NCI-H226 (cell line): ENCODE measurements at places on chromosomes 13 and 19.

DNA sequence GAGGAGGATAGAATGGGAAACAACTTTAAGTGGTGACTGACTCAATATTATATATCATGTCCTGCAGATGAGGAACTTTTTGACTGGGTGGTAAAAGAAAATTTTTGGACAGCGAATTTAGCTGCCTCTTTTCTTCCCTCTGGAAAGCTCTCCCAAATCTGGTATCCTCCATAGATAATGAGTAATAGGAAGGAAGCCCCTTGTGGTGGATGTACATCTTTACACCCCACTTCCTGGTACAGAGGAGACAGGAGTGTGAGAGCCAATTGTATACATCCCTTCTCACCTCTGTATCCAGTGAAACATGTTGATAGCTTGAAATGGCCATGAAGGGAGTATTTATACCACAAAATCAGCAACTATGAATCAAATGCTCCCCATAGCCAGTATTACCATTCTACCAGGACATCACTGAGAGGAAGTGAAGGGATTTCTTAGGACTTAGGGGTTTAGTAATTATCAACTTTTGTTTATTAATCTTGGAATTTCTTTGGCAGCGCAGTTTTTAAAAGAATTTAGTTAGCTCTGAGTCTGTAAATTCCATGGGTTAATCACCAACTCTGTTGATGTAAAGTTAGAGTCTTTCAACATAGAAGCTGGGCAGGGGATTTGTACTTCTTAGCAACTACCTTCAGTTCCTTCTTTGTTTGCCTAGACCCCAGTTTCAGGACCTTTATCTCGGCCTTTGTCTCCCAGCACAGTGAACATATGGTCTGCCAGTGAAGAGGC, 17.0 kb upstream of the TDRD3 start:
- no peak for DNase-seq

- peak; percentile 42 for DNase-seq
Observed at GRCh38 chr13:49810567-49811526, 18.4 kb upstream of the KPNA3 start.

DNA sequence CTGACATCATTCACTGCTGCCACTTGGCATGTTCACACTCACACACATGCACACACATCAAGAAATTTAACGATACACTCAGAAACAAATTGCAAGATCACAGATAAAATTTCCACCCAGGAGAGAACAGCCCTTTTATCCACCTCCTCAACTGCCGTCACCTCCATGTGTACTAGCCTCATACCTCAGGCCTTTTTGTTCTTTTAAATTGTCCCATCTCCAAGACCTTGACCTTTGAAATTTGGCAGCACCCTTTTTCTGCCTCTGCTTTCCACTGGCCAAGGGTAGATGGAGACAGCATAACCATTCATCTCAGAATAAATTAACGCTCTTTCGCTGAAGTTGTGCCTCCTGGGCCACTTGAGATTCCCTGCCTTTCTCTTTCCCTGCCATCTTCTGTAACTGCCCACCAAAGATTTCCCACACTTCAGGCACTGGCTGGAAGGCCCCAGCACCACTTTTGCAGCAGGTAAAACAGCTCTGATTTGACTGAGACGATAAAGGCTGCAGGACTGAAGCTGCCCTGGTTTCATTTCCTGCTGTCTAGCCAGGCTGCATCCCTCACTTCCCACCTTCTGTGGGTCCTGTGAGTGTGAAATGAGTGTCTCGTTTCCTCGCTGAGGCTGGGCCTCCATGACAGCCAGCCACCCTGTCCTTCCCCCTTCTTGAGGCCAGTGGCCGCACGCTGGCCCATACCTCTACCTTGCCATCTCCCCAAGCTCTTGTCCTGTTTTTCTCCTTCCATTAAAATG, 39.3 kb downstream of the MBNL2 start:
- DNase-seq = no peak

GRCh38 chr19:4234862-4235201, 5.5 kb downstream of the EBI3 start:
- DNase-seq = no peak

- DNase-seq = no peak
Observed at GRCh38 chr13:33032037-33032625, 15.9 kb downstream of the KL start.

GRCh38 chr19:47377208-47377701, 28.1 kb downstream of the DHX34 start:
- DNase-seq = no peak

- no peak for DNase-seq
Observed at GRCh38 chr19:21569494-21569865, 64.1 kb downstream of the ZNF429 start.

DNA sequence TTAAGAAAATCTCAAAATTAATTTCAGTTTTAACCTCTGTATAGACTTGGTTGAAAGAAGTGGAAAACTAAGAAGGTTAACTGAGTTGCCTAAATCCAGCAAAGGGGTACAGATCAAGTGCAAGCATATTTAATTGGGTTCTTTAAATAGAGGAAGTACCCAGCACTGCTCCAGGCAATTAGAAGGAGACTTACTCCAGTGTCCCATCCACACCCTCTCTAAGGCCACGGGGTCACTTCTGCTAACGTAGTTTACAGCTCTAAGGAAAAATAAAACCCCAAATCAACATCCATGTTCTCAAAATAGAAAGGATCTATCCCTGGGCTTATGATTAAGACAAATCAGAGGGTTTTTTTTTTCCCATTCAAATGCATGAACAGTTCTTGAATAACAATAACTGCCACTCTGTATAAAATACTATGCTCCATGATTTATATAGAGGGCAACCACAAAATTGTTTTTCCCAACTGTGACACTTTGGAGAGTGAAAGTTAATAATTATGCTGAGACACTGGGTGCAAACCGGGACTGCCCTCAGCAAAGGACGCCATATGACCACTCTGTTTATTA, 4.6 kb downstream of the FRY start:
- no peak for DNase-seq

GRCh38 chr13:98845742-98846141, 93.3 kb upstream of the SLC15A1 start:
- no peak for DNase-seq

- DNase-seq = no peak
Observed at GRCh38 chr13:30799356-30799824, 64.0 kb downstream of the ALOX5AP start.

- DNase-seq = no peak
Observed at GRCh38 chr13:51953347-51954195, 57.7 kb downstream of the ATP7B start.

GRCh38 chr13:43432958-43433357, 353.8 kb downstream of the ENOX1 start:
- no peak for DNase-seq

DNA sequence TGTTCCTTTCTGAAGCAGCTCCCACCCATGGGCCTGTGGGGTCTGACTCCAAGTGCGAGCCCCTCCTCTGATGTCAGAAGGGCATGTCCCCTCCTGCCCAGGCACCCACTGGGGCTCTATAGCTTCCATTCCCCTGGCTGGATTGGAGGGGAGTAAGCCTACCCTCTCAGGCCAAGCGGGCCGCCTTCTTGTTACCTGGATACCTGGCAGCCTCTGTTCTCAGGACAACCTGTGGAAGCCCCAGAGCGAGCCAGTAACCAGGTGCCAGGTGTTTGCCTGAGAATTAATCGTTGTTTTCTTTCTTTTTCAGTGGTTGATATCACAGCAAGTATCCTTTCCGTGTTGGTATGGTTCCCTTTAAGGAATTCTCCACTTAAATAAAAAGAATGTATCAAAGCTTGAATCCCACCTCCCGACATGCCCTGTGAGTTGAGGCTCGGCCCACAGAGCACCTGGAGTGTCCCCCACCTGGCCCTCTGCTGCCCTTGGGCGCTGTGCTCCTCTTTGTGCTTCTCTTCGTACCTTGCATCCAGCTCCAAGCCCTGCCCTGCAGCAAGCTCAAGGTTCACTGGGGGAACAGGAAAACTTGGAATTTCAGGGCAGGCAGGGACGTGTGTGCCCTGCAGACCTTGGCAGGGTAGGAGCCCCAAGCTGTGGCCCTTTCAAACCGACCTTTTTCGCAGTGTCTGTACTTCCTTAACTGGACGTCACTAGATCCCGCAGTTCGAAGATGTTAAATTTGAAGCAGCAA, 15.0 kb downstream of the MAU2 start:
- no peak for DNase-seq

GRCh38 chr19:1278713-1279660, 3.7 kb downstream of the FAM174C start:
- DNase-seq = peak; percentile 0

- no peak for DNase-seq
Observed at GRCh38 chr13:106417467-106418110, 117.9 kb downstream of the EFNB2 start.

DNA sequence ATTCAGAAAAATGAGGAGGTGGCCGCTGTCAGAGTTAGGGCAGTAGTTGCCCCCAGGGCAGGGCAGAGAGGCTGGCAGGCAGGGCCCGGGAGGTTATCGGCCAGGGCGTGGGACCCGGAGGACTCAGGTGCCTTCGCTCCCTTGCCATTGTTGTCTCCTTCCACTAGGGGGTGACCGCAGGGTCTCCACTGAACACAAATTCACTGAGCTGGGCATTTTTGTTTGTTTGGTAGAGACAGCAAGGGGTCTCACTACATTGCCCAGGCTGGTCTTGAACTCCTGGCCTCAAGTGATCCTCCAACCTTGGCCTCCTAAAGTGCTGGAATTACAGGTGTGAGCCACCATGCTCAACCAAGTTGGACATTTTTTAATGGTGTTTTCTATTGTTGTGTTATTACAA, 25.1 kb downstream of the CARS2 start:
- DNase-seq = no peak

DNA sequence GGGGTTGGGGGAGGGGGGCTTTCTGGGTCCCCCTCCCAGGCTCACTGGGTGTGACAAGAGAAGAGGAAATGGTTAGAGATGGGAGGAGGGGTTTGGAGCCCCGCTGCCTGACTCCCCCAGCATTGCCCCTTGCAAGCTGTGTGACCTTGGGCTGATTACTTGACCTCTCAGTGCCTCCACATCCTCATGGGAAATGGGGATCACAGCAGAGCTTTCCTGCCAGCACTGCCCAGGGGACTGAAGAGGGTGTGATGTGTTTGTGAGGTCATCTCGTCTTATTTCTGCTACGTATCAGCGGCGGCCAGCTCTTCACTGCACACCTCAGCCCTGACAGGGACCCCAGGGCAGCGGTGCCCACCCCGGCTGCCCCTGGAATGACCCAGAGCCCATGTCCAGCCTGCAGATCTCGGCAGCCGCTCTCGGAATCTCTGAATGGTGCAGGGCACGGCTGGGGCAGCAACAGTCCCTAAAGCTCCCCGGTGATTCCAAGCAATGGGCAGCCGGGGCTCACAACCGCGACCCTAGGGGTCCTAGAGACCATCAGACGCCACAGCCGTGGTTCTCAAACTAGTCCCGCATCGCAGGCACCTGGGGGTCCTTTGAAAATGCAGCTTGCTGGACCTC, 8.4 kb downstream of the PNMA8B start:
- DNase-seq = no peak

DNA sequence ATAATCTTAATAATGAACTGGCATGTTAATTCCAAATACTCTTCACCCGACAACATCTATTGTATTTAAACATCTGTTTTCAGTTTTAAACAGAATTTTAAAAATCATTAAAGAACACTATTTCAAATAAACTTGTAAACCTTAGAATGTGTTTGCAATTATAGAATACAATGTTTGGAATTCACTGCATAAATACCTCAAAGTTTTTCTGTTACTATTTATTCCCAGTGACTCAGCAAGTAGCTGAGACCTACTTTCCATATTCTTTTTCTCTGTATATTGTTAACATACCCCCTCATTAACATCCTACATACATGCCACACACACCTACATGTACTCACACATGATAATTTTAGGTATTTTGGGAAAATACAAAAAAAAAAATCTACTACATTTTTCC, 1134.3 kb downstream of the SLITRK1 start:
- DNase-seq = no peak

- no peak for DNase-seq
Observed at GRCh38 chr13:77522444-77522843, 13.1 kb upstream of the SCEL start.

DNA sequence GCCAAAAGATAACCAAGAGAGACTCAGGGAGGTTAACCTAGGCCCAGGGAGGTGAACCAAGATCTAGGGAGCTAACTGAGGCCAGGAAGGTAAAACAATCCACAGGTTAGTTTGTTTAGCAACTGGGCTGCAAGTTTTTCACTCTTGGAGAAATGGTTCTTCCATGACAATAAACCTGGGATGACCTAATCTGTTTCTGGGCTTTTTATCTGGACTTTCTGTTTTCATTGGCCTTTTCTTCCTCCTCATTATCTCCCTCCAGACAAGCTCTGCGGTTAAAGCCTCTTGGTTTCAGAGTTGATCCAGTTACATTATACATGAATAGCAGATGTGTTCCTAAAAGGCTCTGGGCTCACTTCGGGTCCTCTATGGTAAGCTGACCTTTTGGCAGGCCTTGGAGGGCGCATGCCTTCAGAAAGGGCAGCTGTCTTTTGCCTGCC, 44.2 kb downstream of the PCDH8 start:
- DNase-seq = no peak
